ENCODE measurements at places on chromosomes 4 and X.
A peak's percentile ranks its signal among the peaks of the same experiment; 100 is the strongest.

- DNase-seq = no peak
Observed at GRCh38 chr4:141131723-141132071, 1.6 kb downstream of the RNF150 start.

- no peak for DNase-seq
Observed at GRCh38 chr4:74674750-74675149, 119.6 kb downstream of the BTC start.

GRCh38 chr4:145823743-145824142 is 114.9 kb downstream of the ZNF827 start:
- no peak for DNase-seq

- no peak for DNase-seq
Observed at GRCh38 chrX:119475389-119476101, 7.3 kb downstream of the SLC25A5 start.

DNA sequence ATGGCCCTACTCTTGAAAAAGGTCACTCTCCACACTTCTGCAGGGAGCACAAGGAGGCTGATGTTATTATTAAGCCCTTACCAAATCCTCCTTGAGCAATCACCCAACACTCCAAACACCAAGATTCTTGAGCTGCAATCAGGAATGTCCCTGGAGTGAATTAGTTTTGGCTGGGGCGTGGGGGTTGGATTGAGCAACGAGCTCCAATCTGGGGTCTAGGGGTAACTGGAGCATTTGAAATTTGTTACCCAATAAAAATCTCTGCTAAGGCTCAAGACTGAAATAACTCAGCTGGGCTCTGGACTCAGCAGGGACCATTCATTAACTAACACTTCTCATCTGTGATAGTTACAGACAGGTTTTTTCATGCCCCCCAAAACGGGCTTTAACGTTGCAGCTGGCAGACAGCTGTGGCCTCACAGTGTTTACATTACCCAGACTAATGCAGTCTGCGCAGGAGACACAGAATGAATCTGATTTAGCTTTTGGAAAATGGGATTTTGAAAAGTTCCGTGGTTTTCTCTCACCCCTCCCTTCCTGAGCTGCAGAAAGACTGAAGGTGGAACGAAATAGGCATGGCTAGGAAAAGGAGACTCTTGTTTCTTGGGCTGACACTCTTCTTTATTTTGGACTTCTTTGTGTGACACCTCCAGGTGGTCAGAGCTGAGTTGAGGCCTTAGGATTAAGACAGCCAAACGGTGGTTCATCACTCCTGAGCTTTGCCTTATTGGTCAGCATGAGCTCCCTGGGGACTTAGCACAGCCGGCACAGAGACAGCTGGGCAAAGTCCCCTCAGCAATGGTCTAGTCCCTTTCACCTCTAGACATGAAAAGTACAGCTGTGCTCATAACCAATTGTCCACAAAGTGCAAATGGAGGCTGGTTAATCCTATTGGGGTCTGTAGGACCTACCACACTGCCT is 26.6 kb downstream of the PLAC1 start:
- DNase-seq = no peak

DNA sequence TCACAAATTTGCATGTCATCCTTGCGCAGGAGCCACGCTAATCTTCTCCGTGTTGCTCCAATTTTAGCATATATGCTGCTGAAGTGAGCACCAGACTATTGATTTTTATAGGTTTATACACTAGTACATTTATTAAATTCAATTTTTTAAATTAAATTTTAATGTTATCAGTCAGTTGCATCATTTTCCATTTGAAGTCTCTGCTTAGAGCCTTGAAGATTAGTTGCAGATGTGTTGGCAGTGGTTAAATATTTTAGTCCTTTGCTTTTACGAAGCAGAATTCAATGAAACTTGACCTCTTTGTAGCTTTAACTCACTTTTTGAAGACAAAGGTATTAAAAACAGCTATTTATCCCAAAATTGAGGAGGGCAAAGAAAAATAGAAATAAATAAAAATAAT is 16.5 kb downstream of the TRAPPC11 start:
- no peak for DNase-seq

- DNase-seq = peak; percentile 44
Observed at GRCh38 chr4:185640811-185641675, 105.7 kb upstream of the PDLIM3 start.

DNA sequence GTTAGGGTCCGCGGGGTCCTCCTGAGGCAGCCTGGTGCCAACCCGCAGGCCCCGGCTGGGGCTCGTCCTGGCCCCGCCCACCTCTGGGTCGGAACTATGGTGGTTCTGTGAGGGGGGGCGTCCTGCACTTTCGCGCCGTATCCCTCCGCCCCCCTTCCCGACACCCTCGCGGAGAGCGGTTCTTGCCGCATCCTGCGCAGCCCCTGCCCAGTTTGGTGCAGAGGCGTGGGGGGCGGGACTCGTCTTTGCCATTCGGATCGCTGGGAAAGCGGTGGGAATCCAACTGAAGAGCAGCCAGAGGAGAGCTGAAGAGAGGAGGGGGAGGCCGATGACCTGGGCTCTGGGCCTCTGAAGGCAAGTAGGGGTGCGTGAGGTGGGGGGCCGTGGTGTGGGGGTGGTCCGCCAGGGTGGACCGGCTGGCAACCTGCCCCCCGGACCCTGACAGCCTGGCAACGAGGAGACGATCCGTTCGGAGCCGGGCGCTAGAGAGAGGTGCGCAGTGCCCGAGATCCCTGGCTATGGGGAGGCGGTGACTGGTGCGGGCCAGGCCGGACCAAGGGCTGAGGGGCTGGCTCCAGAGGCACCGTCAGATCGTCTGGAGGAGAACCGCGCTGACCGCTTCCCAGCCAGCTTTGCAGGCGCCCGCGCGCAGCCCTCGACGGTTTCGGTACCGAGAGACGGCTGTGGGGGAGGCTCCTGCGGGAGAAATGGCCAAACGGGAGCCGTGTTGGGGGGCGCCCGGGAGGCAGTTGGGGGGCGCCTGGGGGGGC is at the start of gene GPRASP1:
Gene GPRASP1 (plus strand): TSS at position 242 of the 770 bp plus-strand sequence. CDS start 2,431 bp downstream, outside the sequence.
- no peak for DNase-seq

DNA sequence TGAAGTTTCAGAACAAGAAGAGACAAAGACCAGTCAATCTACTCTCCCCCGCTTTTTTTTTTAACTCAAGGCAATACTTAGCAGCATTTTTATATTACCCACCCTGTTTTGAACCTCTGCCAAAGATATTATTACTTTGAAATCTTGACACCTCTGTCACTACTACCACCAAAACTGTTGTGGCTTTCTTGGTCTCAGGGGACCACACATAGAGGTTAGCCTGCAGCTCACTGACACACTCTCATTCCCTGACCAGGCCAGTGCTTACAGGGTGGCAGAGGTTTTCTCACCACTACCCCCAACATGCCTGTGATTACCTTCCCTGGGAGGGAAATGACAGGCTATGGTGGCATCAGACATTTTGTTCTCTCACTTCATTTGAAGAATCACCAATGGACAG is 137.4 kb upstream of the STIM2 start:
- no peak for DNase-seq

DNA sequence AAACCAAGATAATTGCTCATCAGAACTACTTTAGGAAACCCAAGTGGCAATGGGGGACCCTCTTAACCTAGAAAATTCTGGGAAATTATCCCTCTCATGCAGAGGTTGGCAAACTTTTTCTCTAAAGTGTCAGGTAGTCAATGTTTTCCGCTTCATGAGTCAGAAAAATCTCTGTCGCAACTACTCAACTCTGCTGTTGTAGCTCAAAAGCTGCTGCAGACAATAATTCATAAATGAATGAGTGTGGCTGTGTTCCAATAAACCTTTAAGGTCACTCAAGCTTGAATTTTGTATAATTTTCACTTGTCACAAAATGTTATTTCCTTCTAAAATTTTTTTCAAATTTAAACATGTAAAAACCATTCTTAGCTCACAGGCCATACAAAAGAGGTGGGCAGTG is 193.4 kb upstream of the MID1 start:
- no peak for DNase-seq

- no peak for DNase-seq
Observed at GRCh38 chr4:14575289-14575688, 427.0 kb upstream of the CPEB2 start.

DNA sequence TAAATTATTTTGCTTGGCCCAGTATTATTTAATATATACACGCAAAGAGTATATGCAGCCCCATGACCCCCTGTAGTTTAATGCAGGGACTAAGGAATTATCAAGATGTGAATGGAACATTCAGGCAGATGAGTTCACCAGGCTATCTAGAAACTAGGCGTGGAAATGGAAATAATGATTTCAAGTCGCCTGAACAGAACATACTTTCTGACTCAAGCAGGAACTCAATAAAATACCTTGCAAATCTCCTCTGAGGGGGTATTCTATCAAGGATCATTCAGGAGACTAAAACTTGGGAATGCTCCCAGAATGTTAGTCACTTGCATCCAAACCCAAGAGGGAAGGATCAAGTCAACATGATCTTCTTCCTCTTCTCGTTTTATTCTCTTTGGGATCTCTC is 59.6 kb upstream of the RASSF6 start:
- DNase-seq = no peak

DNA sequence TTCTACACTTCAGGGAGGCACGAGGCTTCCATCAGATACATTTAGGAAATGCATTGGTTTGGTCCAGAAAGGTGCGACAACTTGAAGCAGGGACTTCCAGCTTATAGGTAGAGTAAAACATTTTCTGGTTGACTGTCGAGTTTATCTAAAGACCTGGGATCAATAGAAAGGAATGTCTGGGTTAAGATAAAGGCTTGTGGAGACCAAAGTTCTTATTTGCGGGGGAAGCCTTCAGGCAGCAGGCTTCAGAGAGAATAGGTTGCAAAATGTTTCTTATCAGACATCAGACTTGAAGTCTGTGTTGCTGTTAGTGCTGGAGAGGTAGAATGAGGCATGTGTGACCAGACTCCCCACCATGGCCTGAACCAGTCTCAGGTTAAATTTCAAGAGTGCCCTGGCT is 190.3 kb downstream of the TRIML1 start:
- no peak for DNase-seq

- no peak for DNase-seq
Observed at GRCh38 chrX:149827254-149827653, 45.5 kb downstream of the MAGEA9 start.

GRCh38 chrX:16465081-16465876 is 184.7 kb upstream of the S100G start:
- no peak for DNase-seq

- no peak for DNase-seq
Observed at GRCh38 chr4:56181140-56181953, 205.9 kb downstream of the AASDH start.

DNA sequence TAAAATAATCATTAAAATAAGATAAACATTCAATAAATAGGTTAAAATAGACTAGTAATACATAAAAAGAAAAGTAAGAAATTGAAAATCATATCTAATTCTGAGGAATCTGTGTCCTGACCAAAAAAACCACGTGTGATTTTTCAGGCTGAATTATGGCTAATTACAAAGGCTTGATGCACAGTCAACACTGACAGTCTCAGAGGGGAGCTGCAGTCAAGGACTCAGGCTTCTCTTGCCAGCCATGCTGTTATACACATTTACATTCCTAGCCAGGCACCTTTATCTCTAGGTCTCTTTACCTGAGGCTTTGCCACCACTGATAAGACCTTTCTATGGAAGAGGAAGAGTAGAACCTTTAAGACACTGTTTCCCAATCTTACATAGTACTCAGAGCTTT is 1737.7 kb upstream of the PCDH10 start:
- no peak for DNase-seq

- no peak for DNase-seq
Observed at GRCh38 chrX:22147942-22148341, 115.8 kb downstream of the PHEX start.

GRCh38 chrX:120260369-120260768 is 9.8 kb downstream of the ZBTB33 start:
- DNase-seq = no peak

GRCh38 chr4:185020293-185020808 is 2.1 kb downstream of the HELT start:
- DNase-seq = no peak

GRCh38 chr4:152109531-152110509 is 349.0 kb upstream of the GATB start:
- no peak for DNase-seq

GRCh38 chrX:15976396-15976795 is 121.8 kb upstream of the AP1S2 start:
- no peak for DNase-seq

- no peak for DNase-seq
Observed at GRCh38 chrX:150348365-150348764, 14.8 kb upstream of the MAMLD1 start.

GRCh38 chr4:17866810-17867209 is 56.0 kb downstream of the NCAPG start:
- DNase-seq = no peak

DNA sequence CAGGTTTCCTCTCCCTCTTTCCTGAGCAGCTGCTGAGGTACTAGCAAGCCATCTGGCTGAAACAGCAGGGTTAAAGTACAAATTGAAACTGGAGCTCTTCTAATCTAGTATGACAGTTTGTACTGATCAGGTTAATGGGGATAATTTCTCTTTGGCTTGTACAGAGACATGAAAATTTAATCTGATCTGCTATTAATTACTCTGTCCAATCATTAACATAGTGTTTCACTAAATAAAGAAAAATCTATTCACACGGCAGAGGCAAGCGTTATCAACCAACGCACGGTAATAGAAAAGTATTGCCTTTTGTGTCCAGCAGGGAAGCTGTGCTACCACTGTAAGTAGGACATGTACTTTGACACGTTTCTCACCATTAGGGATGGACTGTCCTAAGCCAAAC is 71.1 kb downstream of the IGSF1 start:
- no peak for DNase-seq

GRCh38 chr4:140870427-140870826 is 114.2 kb upstream of the TBC1D9 start:
- no peak for DNase-seq

GRCh38 chr4:81621490-81621889 is 149.8 kb upstream of the RASGEF1B start:
- no peak for DNase-seq

- peak; percentile 13 for DNase-seq
Observed at GRCh38 chr4:113952452-113953029, 26.9 kb downstream of the ARSJ start.

GRCh38 chr4:38582889-38583470 is 81.0 kb upstream of the KLF3 start:
- no peak for DNase-seq

GRCh38 chr4:149234798-149235197 is 580.8 kb downstream of the IQCM start:
- DNase-seq = no peak

DNA sequence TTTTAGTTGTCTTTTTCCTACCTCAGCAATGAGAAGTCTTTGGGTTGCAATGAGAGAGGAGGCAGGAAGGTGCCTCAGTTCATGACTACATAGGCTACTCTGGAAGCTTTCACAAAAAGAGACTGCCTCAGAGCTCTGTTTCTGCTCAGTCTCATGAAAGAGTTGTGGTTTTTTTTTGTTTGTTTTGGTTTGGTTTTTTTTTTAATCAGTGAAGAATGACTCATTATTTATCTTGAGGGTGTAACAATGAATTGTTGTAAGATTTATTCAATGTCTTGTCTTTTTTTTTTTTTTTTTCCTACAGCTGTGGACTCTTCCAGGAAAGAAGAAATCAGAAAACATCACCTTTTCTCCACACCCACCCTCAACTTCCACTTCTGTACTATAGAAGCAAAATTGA is 67.5 kb upstream of the CXCL13 start:
- no peak for DNase-seq

GRCh38 chr4:7897811-7898210 is 41.9 kb downstream of the AFAP1 start:
- no peak for DNase-seq

All from GM12864 (cell line).